AG09319 (cell line): ENCODE measurements at places on chromosomes 13 and 19.

- no peak for DNase-seq
Observed at GRCh38 chr13:92602560-92602959, 624.0 kb upstream of the GPC6 start.

- DNase-seq: no peak
Observed at GRCh38 chr19:31318790-31319425, 30.3 kb downstream of the TSHZ3 start.

DNA sequence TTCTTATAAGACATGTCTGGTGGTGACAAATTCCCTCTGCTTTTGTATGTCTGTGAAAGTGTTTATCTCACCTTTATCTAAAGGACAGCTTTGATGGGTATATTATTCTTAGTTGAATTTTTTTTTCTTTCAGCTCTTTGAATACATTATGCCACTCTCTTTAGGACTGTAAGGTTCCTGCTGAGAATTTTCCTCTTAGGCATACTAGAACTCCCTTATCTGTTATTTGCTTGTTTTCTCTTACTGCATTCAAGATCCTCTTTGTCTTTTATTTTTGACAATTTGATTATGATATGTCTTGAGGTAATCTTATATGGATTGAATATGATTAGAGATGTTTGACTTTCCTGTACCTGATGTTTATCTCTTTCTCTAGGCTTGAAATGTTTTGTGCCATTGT is 1328.4 kb downstream of the PCDH9 start:
- no peak for DNase-seq

DNA sequence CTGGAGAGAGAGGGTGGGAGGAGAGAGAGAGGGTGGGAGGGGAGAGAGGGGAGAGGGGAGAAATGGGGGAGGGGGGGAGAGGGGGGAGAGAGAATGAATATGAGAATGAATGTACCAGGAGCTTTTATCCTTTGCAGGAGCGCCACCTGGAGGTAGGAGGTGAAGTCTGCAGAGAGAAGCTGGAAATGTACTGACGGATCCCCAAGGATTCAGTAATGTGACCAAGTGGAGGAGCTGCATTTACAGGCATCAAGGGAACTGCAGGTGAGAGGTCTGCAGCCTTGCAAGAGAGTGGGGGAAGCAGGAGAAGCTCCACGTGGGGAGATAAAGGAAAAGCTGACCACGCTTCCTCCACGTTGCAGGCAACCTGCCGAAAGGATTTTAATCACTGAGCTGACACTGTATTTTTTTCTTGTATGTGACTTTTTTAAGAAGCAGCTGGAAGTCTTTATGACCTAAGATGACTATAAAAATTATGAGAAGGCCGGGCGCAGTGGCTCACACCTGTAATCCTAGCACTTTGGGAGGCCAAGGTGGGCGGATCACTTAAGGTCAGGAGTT is 33.7 kb downstream of the VSTM1 start:
- DNase-seq: peak; percentile 27

- no peak for DNase-seq
Observed at GRCh38 chr13:113875429-113875815, 11.5 kb upstream of the GAS6 start.

DNA sequence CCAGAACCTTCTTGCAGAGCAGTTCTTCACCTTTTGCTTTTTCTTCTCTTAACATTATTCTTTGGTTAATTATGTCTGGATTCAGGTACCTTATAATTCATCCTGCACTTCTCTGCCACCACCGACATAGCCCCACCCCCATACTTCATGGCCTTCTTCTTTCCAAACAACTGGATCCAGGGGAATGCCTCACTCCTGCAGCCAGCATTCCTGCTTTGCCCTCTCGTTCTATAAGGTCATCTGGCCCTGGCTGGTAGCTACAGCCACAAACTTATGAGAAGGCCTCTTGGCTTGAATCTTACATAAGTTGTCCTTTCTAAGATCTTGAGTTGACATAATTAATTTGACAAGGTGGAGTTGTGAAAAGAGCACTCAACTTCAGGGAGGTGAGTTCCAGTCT is 84.1 kb upstream of the FRY start:
- no peak for DNase-seq

- DNase-seq: no peak
Observed at GRCh38 chr19:4538601-4538954, 1.3 kb downstream of the LRG1 start.
